NCI-H1048 (cell line): ENCODE measurements at places on chromosomes 5 and 9.

DNA sequence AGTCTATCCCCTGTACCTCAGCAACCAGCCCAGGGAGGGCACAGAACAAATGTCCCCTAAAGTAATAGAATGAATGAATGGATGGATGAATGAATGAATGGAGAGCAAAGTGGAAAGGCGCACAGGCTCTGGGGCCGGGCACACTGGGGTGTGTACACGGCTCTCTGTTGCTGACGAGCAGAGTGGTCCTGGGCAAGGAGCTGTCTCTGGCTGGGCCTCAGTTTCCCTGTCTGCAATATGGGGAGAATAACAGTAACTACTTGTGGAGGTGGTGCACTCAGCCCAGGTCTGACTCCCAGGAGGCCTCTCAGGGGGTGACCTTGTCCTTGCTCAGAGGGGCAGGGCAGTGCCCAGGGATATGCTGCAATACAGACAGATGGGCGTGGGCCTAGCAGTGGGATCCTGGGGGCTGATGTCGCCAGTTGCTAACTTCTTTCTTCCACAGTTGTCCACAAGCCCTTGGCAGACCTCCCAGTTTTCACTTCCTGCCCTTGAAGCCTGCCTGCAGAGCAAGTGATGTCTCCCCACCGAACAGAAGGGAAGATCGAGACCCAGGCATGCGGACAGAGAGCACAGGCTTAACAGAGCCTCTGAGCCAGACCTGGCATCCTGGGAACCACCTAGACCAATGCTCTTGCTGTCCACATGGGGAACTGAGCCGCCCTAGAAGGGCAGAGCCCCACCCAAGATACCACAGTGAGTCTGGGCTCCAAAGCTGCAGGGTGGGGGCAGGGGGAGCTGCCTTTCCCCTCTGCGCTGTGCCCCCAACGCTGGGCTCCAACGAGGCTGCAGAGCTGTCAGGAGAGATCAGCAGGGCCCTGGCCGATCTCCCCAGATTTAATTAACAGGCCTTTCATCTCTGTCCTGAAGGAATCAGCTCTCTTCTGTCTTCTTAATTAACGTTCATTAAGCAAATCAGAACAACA, 13.6 kb upstream of the LAMC3 start:
- no peak for DNase-seq

GRCh38 chr5:4097199-4097598, 501.6 kb downstream of the IRX1 start:
- no peak for DNase-seq

DNA sequence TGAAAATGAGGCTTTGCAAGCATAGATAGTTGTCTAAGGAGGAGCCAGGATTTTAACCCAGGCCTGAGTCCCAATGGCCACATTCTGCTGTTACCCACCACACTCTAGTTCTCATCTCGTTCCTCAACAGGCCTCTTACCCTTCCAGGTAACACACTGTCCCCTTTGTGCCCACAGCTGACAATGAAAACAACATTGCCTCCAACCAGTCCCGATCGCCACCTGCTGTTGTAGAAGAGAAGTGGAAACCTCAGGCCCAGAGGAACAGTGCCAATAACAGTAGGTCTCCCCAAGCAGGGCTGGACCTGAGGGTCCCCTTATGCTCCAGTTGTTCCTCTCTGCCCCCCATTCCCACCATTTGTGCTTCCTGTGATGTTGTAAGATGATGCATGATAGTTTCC, 30.4 kb downstream of the AMBP start:
- DNase-seq: no peak

DNA sequence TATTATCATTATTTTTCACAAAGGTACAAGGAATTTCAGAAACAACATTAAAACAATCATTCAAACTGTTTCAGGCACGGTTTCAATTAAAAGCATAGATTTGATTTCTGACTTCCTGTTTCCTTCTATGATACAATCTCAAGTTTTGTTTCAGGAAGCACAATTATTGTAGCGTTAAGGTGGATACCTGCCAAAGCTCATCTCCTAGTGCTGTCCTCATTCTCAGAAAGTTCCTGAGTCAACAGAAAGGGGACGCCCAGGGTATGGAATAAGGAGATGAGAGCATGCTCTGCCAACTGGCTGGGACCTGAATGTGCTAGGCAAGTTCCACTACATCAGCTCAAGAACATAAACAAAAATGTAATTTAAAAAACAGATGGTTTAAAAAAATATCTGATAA, 2.0 kb upstream of the TRIM14 start:
- DNase-seq: no peak

- DNase-seq: no peak
These were observed 85.5 kb upstream of the CTSL start for GRCh38 chr9:87640385-87640795.

GRCh38 chr9:110213413-110214044, 5.6 kb upstream of the C9orf152 start:
- no peak for DNase-seq

DNA sequence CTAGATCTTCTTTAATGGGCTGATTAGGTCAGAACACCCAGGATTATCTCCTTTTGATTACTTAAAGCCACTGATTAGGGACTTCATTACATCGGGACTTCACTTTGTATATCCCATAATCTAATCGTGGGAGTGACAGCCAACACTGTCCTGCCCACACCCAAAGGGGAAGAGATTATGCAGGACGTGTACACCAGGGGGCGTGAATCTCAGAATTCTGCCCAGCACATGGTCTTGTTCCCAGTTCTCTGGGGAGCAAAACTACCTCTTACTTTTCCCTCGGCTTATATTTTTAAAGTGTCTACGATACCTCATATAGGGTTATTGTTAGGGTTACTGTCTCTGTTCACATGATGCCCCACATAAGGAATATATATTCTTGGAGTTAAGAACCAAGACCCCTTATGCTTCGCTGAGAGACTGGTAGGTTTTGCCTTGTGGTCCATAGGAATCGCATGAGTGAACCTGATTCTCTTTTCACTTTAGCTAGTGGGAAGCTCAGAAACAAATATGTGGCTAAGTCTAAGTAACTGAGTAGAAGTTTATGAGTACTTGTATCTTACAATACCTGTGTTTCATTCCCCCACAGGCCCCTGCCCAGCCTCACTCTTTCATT, 192.7 kb downstream of the GNA14 start:
- DNase-seq: peak; percentile 4

DNA sequence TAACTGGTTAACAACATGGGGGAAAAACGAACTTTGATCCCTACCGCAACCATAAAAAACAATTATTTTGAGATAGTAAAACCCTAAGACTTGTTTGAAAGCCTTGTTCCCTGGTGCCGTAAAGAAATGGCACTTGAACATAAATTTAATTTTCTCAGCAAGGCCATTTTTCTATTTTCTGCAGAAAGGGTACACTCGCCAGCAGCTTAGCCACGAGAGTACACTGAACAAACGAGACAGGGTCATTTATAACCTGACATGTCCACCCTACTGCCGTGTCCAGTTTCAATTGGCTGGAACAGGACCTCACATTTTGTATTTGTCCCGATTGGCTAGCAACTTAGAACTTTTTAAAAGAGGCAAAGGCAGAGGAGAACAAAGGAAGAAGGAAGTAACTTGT, 26.8 kb downstream of the FBXW11 start:
- DNase-seq: no peak

DNA sequence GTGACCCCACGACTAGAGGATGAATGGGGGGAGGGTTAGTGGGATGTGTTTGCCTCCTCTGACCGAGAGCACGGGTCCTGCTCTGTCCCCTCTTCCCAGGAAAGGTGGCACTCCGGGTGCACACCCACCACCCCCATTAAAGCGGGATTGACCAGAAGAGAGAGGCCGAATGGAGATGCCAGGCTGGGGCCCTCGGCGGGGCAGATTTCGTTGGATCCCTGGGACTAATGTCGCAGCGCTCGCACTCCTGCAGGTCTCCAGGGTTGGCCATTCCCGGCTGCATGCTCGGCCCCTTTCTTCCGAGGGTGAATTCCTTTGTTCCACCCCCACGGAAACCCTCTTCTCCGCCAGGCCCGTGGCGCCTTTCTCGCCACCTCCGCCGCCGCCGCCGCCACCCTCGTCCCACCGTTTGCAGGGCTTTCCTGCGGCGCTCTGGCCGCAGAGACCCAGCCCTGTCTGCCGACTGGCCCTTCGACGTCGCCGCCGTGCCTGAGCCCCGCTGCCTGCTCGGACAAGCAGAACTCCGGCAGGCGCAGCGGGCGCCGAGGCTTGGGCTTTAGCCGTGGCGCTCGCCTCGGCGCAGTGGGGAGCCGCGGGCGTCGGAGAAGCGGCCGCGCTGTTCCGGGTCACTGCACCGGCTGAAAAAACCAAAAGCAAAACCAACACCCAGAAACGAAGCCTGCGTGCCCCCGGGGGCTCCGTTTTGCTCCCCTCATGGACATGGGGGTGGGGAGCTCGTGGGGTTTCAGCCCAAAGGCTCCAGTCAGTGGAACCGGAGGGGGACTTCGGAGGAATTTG, 11.8 kb downstream of the LMX1B start:
- no peak for DNase-seq

DNA sequence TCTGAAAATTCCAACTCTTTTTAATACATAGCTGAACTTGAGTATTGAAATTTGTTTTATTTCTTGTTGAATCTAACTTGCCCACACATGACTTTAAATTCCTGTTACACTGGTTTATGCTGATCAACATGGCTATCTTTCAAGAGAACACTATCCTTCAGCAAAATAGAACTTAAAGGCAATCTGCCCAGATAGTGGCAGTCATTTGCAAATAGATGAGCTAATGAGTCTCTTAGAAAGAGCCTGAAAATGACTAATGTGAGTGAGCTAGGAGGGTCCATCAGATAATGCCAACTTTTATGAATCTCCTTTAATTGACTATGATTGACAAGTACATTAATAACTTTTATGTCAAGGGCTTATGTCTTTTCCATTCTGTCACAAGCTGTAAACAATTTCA, 1360.8 kb upstream of the C9orf72 start:
- DNase-seq: no peak

GRCh38 chr5:173689737-173690360, 73.4 kb upstream of the BOD1 start:
- no peak for DNase-seq

DNA sequence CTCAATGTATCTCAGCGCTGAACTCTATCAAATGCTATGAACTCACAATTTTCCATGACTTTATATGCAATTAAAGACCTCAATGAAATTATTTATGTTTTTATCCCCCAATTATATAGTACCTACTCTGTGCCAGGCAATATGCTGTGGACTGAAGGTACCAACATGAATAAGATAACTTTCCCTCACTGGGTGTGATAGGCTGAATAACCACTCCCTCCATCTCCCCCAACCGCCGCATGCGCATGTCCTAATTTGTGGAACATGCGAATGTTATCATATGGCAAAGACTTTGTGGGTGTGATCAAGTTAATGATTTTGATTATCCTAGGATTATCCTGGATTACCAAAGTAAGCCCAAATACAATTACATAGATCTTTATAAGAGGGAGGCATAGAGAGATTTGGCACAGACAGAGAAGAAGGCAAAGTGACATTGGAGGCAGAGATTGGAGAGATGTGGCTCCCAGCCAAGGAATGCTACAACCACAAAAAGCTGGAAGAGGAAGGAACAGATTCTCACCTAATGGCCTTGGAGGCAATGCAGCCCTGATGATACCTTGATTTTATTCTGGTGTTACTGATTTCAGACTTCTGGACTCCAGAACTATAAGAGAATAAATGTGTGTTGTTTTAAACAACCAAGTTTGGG, 149.1 kb upstream of the VCAN start:
- no peak for DNase-seq

- DNase-seq: no peak
These were observed 11.2 kb downstream of the SLC45A2 start for GRCh38 chr5:33973271-33973670.

GRCh38 chr5:14011089-14012020, 66.9 kb upstream of the DNAH5 start:
- DNase-seq: peak; percentile 84

DNA sequence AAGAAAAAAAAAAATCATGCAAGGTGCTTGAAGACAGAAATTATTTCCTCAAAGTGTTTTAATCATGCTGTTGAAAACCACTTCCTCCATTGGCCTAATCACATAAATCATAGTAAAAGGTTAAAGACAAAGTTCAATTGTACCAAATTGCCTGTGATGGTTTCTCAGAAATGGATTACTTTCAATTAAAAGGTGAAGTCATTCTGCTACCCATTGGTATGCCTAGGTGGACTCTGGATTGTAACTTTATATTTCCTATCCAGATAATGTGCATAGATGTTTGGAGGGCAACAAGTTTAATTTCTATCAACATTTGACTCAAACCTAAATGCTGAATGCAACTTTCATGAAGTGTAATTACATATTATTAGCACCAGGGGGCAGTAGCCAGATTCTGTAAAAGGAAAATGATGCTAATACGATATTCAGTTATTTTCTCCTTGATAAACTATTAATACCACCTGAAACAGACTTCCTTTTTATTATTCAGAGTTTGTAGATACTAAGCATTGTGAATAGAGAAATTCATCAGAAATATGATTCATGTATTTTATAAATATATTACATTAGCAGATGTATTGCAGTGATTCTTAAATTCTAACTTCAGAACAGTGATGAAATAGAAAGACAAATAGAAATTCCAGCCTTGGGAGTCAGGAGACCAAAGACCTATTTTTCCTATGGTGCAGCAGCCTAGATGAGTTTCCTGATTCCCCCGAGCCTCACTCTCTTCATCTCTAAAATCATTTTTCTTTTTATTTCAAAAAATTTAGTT, 148.2 kb downstream of the CAAP1 start:
- DNase-seq: no peak

GRCh38 chr9:127078988-127079387, 43.4 kb downstream of the ANGPTL2 start:
- DNase-seq: no peak

DNA sequence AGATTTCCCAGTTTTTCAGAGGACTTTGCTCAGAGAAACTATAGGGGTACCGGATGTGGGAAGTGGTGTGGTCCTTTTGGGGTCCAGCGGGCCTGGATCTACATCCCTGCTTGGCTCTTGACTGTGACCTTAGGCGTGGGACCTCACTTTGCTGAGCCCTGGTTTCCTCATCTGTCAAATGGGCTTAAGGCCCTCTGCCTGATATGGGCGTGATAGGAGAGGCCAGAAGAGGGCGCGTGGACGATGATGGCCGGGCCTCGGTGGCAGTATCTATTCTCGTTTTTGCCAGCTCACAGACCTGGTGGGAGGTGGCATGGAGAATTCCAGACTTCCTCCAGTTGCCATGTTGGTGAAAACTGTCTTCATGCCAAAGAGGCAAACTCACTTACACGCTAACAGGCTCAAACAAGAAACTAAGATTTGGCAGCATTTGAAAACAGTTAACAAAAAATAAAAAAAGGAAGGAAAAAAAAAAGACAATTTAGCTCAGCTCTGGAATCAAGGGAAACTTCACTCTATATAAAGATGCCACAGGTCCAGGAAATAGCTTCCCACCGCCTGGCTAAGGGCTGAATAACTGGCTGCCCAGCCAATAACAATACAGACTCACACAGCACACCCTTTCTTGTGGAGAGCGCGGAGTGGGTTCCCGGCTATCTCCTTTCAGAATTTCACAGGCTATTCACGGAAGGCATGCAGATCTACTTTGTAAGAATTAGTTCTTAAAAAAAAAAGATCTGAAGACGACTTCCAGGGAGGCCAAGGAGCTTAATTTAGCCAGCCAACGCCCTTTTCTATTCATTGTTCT, 1.7 kb downstream of the SH3PXD2B start:
- DNase-seq: no peak
